ENCODE measurements at places on chromosomes 2 and 18. TPM values are rescaled to one million over a fixed set of nuclear protein-coding genes. Genes with fewer than 3 reads are reported as not detected.

DNA sequence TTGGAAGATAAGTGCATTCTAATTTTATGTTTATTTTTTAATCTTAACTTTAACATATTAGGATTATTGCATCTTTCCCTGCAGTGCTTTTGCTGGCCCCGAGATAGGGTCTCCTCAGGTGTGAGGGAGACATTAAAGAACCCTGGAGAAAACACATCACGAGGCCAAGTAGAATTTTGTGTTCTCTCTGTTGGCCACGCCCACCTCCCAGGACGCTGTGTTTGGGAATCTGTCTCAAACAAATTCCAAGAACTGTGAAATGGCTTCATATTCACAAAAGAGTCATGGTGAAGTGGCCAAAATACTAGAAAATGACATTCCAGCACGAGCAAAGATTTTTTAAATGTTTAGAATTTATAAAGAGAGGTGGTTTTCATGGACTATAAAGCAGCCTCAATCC is 27.3 kb downstream of the RNF144A start:
- no peak for DNase-seq

DNA sequence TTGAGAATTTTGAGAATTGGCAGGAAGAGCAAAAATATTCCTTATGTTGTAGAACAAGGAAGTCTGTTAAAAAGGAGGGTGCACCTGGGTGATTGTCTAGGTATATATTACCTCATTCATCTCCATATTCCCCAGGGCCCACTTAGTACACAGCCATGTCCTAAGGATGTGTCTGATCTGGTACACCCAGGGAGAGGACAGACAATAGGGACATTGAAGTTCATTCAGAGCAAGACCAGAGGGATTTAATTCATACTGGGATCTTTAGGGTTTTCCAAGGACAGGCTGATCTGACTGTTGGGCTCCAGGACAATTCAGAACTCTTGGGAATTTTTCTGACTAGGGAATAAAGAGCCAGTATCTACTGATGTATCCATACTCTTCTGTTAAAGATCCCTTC is 112.1 kb downstream of the PHLPP1 start:
- DNase-seq, result no peak

DNA sequence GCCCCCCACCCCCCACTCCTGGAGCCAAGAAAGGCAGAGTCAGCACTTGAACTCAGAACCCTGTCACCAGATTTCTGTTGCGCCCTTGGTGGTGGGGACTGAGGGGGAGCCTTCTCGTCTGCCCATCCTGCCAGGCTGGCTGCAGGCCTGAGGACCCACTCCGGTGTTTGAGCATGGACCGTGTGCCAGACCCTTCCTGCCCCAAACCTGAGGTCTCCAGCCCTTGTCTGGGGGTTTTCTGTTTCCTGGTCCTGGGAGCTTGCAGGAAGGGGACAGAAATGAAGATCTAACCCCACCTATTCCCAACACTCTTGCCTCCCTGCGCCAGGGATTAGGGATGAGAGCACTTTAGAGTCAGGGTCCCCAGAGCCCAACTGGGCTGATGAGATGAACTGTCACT is 190.6 kb downstream of the HAUS1 start:
- no peak for DNase-seq

GRCh38 chr2:116669782-116670181 is 1144.7 kb upstream of the DDX18 start:
- DNase-seq, result no peak

DNA sequence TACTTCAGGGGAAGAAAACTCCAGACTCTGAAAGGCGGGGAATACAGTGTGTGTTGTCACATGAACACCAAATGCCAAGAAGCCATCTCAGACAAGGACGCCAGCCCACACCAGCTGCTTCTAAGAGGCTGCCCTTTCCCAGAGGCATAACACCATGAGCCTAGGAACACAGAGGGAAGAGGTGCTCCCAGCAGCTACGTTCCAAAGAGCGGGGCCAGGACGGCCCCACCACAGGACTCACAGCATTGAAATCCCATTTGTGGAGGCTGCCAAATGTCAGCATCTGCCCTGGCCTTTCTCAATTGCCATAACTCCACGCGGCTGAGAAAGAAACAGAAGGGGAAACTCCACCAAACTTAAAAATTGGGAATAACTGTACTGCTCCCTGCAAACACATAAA is 20.1 kb upstream of the ID2 start:
- peak; percentile 65 for DNase-seq

Gene ANKRD44
- total RNA-seq, result 25.9 TPM

Gene CHRNG
- not detected for total RNA-seq

Gene SCN9A
- 1.8 TPM for total RNA-seq

Gene SGPP2
- total RNA-seq, result 4.2 TPM

Gene ZNF521
- 47.4 TPM for total RNA-seq
